ENCODE measurements at places on chromosomes 2 and 18.
A peak's percentile ranks its signal among the peaks of the same experiment; 100 is the strongest.

DNA sequence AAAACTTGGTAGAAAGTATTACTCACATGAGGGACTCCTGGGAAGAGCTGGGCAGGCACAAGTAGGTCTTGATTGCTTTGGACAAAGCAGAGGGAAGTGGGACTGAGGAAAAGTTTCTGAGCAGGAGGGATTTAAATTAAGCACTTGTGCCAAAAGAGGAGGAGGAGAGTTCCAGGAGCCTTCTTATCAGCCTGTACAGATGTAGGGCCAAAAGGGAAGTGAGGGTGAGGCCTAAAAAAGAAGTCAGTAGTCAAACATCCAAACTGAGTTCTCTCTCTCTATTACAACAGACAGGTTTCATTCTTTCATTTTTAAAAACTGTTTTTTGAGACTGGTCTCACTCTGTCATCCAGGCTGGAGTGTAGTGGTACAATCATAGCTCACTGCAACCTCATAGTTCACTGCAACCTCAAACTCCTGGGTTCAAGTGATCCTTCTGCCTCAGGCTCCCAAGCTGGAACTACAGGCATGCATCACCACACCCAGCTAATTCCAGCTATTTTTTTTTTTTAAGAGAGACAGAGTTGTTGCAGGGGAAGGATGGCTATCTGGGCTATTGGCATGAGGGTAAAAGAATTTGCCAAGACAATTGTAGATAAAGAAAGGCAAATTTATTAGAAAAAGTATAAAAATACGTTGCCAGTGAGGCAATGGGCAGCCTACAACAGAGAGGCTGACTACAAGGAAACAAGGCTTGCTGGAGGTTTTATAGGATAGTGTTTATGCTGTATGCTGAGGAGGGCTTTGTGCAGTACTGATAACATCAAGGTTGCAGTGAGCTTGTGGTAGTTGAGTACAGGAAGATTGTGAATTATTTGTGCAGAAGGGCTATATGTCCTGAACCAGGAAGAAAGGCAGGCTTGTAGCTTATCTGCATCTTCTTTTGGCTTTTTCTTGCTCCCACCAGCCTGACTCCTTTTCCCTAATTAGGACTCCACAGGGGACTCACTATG, 29.0 kb downstream of the CFAP210 start:
- DNase-seq: peak; percentile 82

- DNase-seq: no peak
These were observed 37.5 kb upstream of the SERPINB2 start for GRCh38 chr18:63850020-63850419.

- DNase-seq: no peak
These were observed 131.2 kb downstream of the LYPD6B start for GRCh38 chr2:149169656-149170055.

- no peak for DNase-seq
These were observed 49.2 kb upstream of the TEX51 start for GRCh38 chr2:126849486-126849885.

GRCh38 chr18:33761363-33761762, 183.3 kb downstream of the ASXL3 start:
- no peak for DNase-seq

DNA sequence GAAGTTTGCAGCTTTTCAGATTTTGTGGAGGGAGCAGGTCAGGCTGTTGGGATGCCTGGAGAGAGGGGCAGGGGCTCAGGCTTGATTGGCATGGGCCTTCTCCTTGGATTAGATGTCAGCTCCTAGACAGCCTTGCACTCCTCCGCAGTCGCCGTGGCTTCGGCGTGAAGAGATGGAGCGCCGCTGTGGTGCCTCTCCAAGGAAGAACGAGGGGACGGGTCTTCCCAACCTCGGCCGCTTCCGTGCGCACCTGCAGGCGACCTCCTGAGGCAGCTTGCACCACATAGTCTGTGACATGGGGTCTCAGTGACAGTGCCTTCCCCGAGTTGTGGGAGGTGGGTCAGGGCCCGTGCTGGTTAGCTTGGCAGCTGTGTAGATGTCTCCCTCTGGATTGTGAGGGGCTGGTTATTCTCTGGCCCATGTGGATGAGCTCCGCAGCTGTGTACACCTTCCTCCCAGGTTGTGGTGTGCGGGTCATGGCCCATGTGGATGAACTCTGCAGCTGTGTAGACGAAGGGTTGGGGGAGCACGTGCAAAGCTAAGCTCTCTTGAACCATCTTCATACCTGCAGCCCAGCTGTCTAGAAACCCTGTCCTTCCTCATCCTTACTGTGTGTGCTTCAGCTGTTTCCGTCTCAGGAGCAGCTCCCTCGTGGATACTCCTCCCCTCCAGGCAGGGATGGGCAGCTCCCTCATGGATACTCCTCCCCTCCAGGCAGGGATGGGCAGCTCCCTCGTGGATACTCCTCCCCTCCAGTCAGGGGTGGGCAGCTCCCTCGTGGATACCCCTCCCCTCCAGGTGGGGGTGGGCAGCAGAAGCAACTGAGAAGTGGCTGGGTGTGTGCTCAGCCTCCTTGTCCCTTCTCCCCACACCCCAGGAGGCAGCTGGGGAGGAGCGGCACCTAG, 170.3 kb downstream of the LDLRAD4 start:
- DNase-seq: no peak

DNA sequence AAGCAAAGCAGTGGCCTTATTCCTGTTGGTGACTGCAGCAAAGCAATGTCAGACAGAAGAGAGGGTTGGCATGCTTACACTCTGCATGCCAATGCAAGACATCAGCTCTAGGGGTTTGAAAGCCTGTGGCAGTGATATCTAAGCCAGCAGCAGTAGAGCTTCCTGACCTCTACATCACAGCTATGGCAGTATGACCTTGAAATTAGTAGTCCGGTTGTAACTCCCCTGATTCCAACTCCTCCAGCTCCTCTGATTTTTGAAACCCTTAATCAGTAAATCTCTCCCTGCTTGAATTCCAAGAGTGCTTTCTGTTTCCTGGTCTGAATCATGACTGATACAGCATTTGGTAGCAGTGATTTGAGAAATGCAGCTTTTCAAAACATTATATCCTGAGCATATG, 60.0 kb upstream of the LRP1B start:
- DNase-seq: no peak

- DNase-seq: no peak
These were observed 337.1 kb upstream of the MAP2 start for GRCh38 chr2:209086761-209087160.

GRCh38 chr2:238929242-238930081, 81.6 kb downstream of the TWIST2 start:
- DNase-seq: no peak
